ENCODE measurements at places on chromosomes 16 and 17. TPM values are rescaled to one million over a fixed set of nuclear protein-coding genes. Genes with fewer than 3 reads are reported as not detected.

- no peak for DNase-seq
These were observed 10.5 kb downstream of the PER1 start for GRCh38 chr17:8141741-8142140.

DNAH2 gene
- 0.03 TPM for total RNA-seq

DNA sequence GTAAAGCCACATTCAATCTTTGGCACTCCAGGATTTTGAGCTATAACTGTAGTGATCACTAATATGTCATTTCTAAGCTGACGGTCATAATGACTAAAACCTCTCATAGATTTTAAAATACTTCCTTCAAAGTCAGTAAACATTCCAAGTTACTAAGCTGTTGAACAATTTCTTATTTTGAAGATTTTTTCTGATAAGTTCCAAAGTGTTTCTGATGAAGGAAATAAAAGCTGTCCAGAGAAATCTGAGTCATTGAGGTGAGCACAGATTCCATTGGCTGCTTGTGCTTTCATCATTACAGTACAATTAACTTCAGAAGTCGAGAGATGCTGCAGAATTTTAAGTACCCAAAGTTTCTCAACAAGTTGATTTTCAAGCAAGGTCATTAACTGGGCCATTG is 23.9 kb downstream of the NLRC5 start:
- DNase-seq, result no peak

GRCh38 chr17:58960068-58960467 is 146.6 kb downstream of the TRIM37 start:
- no peak for DNase-seq

TP53TG3B gene
- total RNA-seq, result not detected

PSMD12 gene
- total RNA-seq, result 36.4 TPM

SRCIN1 gene
- total RNA-seq, result not detected

DNA sequence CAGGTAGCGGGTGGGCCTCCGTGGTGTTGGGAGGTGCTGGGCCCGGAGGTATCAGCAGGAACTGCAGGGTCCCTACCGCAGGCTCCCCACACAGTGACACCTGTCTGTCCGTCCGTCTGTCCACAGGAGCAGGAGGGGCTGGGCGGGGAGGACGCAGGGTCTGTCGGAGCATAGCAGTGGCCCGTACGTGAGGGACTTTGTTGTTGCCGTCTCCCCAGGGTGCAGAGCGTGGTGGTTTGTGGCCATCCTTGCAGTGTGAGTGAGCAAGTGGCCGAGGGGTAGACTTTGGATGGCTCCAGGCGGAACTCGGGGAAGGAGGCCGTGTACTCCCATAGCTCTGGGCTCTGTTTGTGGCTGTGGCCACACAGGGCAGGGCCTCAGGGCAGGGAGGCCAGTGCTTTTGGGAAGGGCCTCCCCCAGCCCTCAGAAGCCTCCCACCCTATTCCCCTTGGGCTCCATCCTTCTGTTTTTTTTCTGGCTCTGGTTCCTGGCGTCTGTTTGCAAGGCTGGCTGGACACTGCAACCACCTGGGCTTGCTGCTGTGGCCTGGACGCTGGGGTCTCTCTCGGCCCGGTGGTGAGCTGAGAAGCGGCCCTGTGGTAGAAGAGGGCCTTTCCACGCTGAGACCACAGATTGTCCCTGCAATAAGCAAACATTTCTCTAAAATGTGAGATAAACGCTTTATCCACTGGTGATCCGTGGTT is 41.0 kb upstream of the ZNF750 start:
- DNase-seq, result no peak

GRCh38 chr16:9007177-9007794 is 43.6 kb upstream of the USP7 start:
- DNase-seq, result no peak

SOX8 gene
- 0.27 TPM for total RNA-seq

- no peak for DNase-seq
These were observed 1.5 kb upstream of the CLDN7 start for GRCh38 chr17:7263801-7264078.

GRCh38 chr17:36951084-36951789 is 2.5 kb downstream of the AATF start:
- DNase-seq, result no peak

KRTAP2-2 gene
- not detected for total RNA-seq

DNA sequence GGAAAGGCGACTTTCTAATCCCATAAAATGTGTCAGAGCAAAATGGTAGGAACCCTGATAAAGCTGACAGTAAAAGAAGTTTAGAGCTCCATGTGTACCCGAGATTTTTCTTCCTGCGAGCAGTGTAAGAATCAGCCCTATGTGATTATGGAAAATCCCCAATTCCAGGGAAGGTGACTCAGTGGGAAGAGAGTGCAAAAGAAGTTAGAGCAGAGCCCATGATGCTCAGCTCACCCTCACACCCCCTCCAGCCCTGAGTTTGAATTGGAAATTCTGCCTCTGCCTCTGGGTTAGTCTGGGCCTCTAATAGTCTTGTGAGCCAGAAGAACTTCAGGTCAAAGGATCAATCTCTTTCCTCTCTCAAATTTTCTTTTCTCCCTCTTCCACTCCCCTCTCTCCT is 12.5 kb downstream of the C17orf78 start:
- DNase-seq, result no peak

DNA sequence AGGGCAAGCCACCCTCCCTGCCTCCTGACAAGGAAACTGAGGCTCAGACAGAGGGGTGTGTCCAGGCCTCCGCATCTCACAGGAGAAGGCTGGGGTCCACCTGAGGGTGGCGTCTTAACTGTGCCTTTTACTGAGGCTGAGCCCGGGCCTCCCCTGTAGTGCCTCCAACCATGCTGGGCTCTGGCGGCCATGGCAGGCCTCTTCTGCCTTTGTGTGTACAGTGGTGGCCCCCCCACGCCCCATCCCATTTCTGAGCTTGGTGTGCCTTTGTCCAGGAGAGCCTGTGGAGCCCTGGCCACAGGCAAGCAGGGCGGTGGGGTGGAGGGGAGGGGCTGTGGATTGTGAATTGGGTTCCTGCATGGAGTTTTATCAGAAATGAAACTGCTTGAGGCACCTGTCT is 31.2 kb downstream of the MGRN1 start:
- no peak for DNase-seq

DNA sequence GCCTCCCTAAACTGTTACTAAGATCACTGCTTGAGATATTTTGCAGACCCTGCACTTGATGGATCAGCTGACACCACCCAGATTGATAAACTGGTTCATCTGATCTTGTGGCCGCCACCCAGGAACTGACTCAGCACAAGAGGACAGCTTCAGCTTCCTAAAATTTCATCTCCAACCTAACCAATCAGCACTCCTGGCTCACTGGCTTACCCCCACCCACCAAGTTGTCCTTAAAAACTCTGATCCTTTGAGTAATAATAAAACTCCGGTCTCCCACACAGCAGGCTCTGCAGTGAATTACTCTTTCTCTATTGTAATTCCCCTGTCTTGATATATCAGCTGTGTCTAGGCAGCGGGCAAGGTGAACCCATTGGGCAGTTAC is 174.8 kb downstream of the UTP18 start:
- no peak for DNase-seq

DNA sequence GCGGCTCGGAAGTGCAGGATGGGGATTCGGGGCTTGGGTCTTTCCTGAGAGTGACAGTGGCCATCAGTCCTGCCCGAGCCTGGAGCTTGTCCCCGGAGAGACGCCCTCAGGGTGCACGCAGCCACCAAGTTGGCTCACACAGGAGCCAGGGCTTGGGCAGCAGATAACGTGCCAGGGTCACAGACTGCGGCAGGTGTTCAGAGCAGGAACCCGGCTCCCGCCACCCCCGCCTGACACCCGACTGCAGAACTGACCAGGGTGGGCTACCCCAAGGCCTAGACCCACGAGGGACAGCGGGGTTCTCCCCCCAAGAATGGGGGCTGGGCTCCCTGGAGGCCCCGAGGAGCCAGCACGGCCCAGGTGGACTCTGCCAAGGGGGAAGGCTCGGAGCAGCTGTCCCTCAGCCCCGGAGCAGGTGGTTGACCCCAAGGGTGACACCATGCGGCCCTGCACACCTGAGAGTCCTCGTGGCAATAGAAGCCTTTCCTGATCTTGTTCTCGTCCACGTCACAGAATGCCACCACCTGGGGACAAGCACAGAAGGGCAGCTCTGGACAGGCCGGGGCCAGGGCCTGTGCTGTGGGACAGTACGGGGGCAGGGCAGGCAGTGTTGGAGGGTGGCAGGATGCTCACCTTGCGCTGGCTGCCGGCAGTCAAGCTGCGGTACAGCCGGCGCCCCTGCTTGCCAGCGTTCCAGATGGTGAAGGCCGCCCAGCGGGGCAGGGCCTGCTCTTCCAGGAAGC is 117.1 kb upstream of the ZNF750 start:
- no peak for DNase-seq

GDE1 gene
- 75.9 TPM for total RNA-seq

GRCh38 chr17:77965352-77965751 is 6.8 kb downstream of the TNRC6C start:
- DNase-seq, result no peak

KRTAP3-3 gene
- total RNA-seq, result not detected

TEKT5 gene
- 0.50 TPM for total RNA-seq

CMTM4 gene
- 22.8 TPM for total RNA-seq

GRCh38 chr16:75374388-75374787 is 58.9 kb downstream of the CFDP1 start:
- no peak for DNase-seq

SULT1A2 gene
- not detected for total RNA-seq

- DNase-seq, result no peak
These were observed 20.2 kb downstream of the METTL22 start for GRCh38 chr16:8641671-8642070.

- no peak for DNase-seq
These were observed 225.1 kb downstream of the IRX3 start for GRCh38 chr16:54061454-54061853.

GRCh38 chr16:35793601-35794000 is 2334.2 kb downstream of the TP53TG3F start:
- no peak for DNase-seq

GRCh38 chr17:1800240-1800639 is 29.5 kb downstream of the SMYD4 start:
- DNase-seq, result no peak

TTYH2 gene
- total RNA-seq, result 2.0 TPM

DNAI2 gene
- total RNA-seq, result not detected

MYCBPAP gene
- total RNA-seq, result 0.46 TPM

DNA sequence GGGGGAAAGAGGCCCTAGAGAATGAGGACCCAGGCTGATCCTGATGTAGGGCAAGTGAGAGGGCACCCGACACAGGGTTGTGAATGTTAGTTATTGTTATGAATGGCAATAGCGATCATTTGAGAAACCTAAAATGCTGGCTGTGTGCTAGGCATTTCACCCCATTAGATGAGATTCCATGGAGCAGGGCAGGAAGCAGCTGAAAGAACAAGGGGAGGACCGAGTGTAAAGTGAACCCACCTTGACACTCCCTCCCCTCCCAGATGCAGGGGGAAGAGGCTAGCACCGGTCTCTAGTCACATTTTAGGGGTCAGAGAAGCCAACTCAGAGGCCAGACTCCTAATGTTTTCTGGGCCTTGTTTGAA is 553 bp upstream of the CORO6 start:
- DNase-seq, result no peak

ADAP2 gene
- 0.31 TPM for total RNA-seq

GRCh38 chr16:66260522-66261254 is 105.8 kb upstream of the CDH5 start:
- DNase-seq, result peak; percentile 73

All from osteocyte (in vitro differentiated cells).